Tracheal epithelial cell (primary cell): ENCODE measurements at places on chromosomes 16 and 17. TPM values are rescaled to one million over a fixed set of nuclear protein-coding genes. Genes with fewer than 3 reads are reported as not detected.

DGKE gene
- total RNA-seq, result 4.1 and 7.0 TPM in 2 replicates

ENPP7 gene
- total RNA-seq, result not detected in 2 replicates

GINS2 gene
- 0.64 and 2.4 TPM in 2 replicates for total RNA-seq

CCL4 gene
- not detected in 2 replicates for total RNA-seq

KCNH6 gene
- total RNA-seq, result not detected in 2 replicates

SLC16A11 gene
- 0.24 and 0.43 TPM in 2 replicates for total RNA-seq

KRT36 gene
- not detected in 2 replicates for total RNA-seq

KCNJ18 gene
- total RNA-seq, result not detected in 2 replicates

TAC4 gene
- total RNA-seq, result not detected in 2 replicates

HOXB9 gene
- total RNA-seq, result 2.9 TPM in 1 of 2 replicates, not detected in the other

IL17C gene
- 2.2 TPM in 1 of 2 replicates, not detected in the other for total RNA-seq

CAMKK1 gene
- total RNA-seq, result 3.2 and 5.1 TPM in 2 replicates

CCL16 gene
- total RNA-seq, result not detected in 2 replicates

USH1G gene
- total RNA-seq, result 1.3 and 1.9 TPM in 2 replicates

HSPB9 gene
- total RNA-seq, result not detected in 2 replicates

RASD1 gene
- total RNA-seq, result 3.6 TPM in 1 of 2 replicates, not detected in the other

C16orf96 gene
- under 0.01 TPM in 1 of 2 replicates, not detected in the other for total RNA-seq

CBFA2T3 gene
- 0.48 and 0.64 TPM in 2 replicates for total RNA-seq
